CD4-positive, alpha-beta T cell treated with Interferon gamma for 1 hour (primary cell): ENCODE measurements at places on chromosomes 13 and 19.

GRCh38 chr19:58557221-58558065 lies 968 bp downstream of the UBE2M start:
- DNase-seq = no peak

DNA sequence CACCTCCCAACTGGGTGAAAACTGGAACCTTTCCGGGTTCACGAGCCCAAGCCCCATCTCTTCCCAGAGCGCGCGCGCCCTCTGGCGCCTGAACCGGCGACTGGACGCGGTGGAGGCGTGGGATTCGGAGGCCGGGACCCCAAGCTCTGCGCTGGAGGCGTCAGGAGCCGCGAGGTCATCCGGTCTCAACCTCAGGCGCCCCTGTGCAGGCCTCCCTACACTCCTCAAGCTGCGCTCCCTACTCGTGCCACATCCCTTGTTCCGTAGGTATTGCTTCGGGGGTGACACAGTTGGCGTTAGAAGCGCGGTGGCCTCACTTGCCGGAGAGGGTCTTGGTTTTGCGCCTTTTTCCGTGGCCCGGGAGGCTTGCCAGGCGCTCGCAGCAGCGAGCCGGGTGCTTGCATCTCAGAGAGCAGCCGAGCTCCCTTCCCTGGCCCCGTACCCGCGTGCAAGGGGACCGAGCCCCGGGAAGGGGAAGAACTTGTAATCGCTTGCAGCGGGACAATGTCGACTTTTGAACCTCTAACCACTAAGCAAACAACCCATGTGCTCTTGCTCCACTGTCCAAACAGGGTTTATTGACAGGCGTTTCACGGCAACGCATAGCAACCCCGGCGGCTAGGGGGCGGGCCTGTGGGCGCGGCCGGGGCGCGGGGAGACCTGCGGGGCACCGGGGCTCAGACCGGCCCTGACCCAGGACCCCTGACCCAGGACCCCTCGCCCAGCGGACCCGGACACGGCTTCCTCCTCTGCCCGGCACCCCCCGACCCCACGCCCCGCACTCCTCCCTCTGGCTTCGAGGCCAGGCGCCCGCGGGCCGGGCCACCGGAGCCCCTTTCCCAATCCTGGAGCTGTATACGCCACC lies 8.5 kb downstream of the CDX2 start:
- DNase-seq = no peak

GRCh38 chr19:5018224-5019015 lies 49.5 kb downstream of the KDM4B start:
- no peak for DNase-seq

GRCh38 chr13:110246530-110246929 lies 60.4 kb downstream of the COL4A1 start:
- DNase-seq = no peak

DNA sequence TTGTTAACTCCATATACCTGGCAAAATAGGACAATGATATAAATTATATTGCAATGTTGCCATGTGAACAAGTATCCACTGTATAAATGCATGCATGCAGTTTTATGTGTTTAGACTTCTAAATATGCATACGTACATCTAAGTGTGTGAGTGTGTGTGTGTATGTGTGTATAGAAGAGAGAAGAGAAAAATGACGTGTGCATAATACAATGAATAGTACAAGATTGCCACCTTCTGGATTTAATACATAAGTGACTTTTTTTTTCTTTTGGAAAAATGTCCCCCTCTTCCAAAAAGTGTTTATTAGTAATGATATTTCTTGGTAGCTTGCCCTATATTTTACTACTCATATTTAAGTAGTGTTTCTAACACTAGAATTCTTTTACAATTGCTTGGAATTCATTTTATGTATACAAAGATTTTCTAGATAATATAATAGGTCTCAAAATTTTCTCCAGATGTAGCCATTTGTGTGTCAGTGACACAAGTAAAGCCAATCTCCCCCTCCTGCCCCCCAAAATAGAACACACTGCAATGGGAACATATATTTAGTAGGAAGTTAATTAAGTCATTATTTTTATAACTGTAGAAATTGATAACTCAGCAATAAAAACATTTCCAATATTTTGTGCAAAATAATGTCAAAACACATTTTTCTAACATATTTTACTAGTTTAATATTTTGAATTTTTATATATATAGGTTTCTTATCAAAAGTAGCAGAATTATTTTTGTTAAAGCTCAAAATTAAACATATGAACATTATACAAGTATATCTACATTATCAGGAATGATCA lies 783.3 kb upstream of the ATXN8OS start:
- DNase-seq = no peak

- no peak for DNase-seq
Observed at GRCh38 chr13:98451676-98452470, 125.0 kb downstream of the STK24 start.

DNA sequence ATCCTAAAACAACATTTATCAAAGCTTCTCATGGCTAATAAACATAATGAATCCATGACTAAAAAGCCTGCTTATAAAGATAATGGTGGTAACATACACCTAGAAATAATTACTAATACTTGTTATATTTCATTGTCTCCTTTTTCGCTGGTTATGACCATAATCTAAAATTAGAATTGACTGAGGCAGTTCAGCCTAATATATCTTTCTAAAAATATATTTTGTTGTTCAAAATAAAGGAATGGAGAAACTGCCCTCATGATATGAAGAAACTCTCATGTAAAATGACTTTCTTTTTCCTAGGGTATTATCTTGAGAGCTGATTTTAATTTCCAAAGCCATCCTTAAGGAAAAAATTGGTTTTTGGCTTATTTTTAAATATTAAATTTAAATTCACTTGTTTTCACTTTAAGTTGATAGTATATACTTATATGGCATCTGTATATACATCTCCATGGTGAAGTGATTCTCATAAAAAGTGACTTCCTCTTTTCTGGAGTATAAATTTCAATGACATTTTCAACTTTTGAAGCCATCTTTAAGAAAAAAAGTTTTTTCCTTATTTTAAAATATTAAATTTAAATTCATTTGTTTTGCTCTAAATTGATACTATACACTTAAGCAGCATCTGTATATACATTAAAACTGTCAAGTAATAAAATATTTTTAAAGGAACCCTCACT lies 204.6 kb downstream of the VWA8 start:
- no peak for DNase-seq

- no peak for DNase-seq
Observed at GRCh38 chr13:31927219-31927653, 104.3 kb upstream of the FRY start.

- DNase-seq = no peak
Observed at GRCh38 chr13:97999653-98000052, 46.2 kb downstream of the IPO5 start.

DNA sequence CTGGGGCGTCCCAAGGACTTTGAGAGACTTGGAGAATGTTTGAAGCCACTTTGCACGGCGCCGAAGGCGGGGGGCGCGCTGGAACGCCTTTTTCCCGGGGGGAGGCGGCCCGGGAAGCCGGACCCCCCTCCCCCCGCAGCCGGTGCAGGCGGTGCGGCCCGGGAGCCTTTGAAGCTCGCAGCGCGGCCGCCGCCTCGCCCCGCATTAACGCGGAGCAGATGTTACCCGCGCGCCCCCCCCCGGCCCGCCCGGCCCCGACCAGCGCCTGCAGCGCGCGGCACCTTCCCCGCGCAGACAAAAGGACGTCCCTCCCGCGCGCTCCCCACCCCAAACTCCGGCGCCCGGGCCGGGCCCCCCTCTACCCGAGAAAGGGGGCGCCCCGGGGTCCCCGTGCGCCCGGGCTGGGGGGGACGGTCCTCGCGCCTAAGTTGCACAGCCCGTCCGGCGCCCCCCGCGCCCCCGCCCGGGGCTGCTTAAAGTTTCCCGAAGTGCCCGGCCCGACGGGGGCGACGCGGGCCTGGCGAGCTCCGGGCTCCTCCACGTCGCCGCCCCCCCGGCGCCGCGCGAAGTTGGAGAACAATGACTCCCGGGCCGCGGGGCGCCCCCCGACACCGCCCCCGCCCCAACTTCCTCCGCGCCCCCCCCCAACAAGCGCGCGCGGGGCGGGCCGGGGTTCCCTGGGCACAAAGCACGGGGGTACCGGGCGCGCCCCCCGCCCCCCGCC lies 685 bp downstream of the TCF3 start:
- DNase-seq = no peak

DNA sequence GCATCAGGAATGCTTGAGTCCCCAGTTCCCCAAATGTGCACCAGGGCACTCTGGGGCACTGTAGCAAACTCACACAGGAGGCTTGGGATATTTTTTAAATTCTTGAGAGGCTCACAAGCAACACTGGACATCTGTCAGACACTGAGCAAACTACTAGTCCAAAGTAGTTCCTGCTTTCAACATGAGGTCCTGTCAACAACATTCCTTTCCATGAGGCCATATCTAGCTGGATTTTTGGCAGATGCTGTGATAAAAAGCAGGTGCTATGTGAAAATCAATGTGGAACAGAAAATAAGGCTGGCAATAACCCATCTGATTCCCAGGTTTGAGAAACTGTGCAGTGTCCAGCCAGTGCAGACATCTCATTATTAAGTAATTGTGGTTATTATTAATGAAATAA lies 50.5 kb downstream of the STARD13 start:
- DNase-seq = no peak

- no peak for DNase-seq
Observed at GRCh38 chr19:3577723-3578344, 5.1 kb downstream of the HMG20B start.

DNA sequence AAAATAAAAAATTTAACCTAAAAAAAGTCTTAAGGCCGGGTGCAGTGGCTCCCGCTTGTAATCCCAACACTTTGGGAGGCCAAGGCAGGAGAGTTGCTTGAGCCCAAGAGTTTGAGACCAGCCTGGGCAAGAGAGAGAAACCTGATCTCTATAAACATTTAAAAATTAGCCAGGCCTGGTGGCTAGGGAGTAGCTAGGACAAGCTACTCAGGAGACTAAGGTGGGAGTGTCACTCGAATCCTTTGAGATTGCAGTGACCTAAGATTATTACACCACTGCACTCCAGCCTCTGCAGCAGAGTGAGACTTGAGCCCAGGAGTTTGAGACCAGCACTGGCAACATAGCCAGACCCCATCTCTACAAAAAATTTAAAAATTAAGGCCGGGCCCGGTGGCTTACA lies 1.1 kb downstream of the CCDC97 start:
- no peak for DNase-seq

DNA sequence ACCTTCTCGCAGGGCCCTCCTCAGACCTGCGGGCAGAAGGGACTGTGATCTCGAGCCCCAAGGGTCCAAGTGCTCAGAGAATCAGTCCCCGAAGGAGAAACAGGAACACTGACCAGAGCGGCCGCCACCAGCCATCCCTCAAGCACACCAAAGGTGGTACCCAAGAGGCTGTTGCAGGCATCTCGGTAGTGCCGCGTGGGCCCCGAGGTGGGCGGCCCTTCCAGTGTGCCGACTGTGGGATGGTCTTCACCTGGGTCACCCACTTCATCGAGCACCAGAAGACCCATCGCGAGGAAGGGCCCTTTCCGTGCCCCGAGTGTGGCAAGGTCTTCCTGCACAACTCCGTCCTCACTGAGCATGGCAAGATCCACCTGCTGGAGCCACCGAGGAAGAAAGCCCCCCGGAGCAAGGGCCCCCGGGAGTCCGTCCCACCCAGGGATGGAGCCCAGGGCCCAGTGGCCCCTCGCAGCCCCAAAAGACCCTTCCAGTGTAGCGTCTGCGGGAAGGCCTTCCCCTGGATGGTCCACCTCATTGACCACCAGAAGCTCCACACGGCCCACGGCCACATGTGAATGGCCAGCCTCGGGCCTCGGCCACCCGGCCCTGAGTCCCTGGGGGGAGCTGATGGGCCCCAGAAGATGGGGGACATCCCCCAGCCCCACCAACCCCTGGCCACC lies 5.5 kb upstream of the ZNF135 start:
- no peak for DNase-seq

GRCh38 chr13:42099962-42100675 lies 51.7 kb downstream of the DGKH start:
- no peak for DNase-seq

DNA sequence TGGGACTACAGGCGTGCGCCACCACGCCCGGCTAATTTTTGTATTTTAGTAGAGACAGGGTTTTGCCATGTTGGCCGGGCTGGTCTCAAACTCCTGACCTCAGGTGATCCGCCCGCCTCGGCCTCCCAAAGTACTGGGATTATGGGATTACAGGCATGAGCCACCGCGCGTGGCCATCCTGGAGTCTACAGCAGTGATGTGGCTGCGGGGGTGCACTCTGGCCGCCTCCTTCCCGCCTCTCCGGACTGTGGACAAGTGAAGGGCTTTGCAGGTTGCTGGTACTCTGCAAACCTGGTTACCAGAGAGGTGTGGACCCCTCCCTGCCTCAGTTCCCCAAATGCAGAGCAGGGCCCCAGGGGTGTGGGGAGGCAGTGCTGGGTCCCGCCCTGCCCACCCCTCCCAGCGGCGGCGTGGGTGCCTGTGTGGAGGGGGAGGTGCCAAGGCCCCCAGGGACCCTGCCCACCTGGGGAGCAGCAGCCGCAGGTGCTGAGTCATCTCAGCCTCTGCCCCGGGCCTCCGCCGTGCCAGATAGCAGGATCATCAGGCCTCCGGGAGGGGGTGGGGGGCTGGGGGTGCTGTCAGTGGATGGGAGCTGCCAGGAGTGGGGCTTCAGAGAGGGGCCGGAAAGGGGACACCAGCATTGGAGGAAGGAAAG lies 23.1 kb downstream of the ARID3A start:
- no peak for DNase-seq

GRCh38 chr13:39982745-39983144 lies 327.3 kb downstream of the COG6 start:
- no peak for DNase-seq

- no peak for DNase-seq
Observed at GRCh38 chr13:76965759-76966421, 17.6 kb downstream of the ACOD1 start.

GRCh38 chr13:97191142-97191541 lies 31.0 kb upstream of the MBNL2 start:
- no peak for DNase-seq

DNA sequence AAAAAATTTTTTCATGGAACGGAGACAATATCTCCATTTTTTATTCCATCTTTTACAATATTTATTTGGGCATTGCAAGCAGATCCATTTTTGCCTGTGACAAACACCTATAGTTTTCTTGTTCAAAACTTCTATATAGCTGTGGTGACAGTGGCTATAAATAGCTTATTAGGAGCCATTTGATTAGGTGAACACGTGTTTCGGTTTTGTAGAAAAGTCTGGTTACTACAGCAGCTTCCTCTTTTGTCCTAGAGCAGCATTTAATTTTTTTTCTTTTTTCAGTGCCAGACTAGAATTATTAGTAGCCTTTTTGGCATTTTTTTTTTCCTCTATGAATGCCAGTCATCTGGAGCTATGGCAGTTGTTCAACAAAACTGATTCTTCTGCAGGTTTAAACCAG lies 123.5 kb downstream of the RXFP2 start:
- no peak for DNase-seq

- DNase-seq = no peak
Observed at GRCh38 chr19:21688464-21688863, 78.9 kb downstream of the ZNF100 start.

GRCh38 chr19:41621226-41621625 lies 5.6 kb downstream of the CEACAM4 start:
- no peak for DNase-seq

DNA sequence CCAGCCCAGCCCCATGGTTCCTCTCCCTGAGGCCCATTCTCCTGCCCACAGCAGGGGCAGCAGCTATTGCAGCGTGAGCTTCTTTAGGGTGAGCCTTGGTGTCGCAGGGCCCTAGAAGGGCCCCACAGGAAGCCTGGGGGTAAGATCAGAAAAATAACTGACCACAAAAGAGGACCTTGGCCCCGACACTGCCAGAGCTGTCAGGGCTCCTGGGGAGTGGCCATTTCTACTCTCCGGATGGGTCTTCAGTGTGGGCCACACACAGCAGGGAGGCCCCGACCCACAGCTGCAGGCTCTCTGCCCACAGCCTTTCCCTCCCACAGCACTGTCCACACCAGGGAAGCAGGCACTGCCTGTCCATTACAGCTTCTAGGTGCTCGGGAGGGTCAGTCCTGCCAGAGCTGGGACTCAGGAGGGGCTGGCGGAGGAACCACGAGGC lies 3.5 kb upstream of the SIGLEC8 start:
- peak; percentile 8 for DNase-seq
